CD8-positive, alpha-beta T cell (primary cell): ENCODE measurements at places on chromosomes 12 and 14.

DNA sequence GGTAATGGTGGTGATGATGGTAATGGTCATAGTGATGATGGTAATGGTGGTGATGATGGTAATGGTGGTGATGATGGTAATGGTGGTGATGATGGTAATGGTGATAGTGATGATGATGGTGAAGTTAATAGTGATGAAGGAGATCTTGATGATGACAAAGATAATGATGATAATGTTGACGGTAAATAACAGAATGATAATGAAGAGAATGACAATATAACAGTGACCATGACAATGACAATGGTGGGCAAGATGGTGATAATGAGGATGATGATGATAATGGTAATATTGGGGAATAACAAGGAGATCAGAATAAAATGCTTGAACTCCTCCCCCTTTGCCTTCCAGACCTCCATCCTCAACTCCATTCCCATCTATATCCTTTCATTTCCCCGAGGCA, 233.3 kb upstream of the SFSWAP start:
- DNase-seq, result no peak

GRCh38 chr12:117118838-117119591, 19.8 kb upstream of the TESC start:
- no peak for DNase-seq

- no peak for DNase-seq
These were observed 56.2 kb downstream of the CCNK start for GRCh38 chr14:99537399-99537798.

DNA sequence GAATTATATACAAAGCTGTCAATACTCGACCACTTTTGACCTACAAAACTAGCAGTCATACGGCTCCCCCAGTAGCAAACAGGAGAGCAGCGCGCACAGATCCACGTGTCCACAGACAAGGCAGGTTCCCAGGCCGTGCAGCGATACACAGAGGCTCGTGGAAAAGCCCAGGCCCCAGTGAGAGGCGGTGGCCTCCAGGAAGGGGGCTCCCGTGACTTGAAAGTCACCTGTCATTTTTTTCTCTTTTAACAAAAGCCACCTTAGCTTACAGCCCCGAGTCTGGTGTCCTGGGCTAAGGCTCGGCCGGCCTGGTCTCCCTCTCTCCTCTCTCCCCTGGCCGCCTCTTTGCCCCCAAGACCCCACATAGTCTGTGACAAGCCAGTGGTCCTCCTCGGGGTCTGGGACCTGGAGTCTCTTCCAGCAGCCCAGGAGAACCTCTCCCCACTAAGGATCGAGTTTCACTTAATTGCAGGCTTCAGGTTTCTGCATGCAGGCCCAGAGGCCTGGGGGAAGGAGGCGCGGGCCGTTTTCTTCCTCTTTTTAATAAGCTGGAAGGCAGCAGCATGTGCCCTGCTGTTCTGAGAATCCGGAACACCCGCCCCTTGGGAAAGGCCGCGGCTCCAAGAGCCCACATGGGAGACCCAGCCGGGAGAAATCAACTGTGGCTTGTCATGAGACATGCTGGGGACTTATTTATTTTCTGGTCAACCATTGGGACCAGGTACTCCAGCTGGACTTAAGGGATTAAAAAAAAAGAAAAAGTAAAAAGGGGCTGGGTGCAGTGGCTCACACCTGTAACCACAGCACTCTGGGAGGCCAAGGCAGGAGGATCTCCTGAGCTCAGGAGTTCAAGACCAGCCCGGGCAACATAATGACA, 15.9 kb downstream of the NCOR2 start:
- no peak for DNase-seq

- DNase-seq, result no peak
These were observed 5.4 kb downstream of the UBR7 start for GRCh38 chr14:93212432-93212831.
